ENCODE measurements at places on chromosomes 5 and 9. TPM values are rescaled to one million over a fixed set of nuclear protein-coding genes. Genes with fewer than 3 reads are reported as not detected.

DNA sequence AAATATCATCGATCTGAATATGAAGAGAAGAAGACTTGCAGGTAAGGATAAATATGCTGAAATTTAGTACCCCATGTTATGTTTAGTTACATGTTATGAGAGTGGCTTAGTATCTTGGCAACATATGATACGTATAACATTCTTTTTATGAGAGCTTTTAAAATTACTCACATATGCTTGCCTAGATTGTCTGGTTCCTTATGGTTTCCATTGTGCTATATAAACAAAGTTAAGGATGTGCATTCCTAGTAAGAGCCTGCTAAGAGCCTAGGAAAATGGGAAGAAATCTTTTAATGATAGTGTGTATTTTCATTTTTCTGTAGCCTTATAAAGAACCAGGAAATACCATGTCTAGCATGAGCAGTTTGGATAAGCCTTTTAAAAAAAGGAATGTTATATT is 112.0 kb upstream of the KCNN2 start:
- H3K4me3 ChIP-seq, result no peak overlapping the region
- no peaks in the 10 kb centered on the region for H3K36me3 ChIP-seq
- no peaks in the 10 kb centered on the region for H3K4me1 ChIP-seq
- no peaks in the 10 kb centered on the region for H3K27me3 ChIP-seq
- no peak overlapping the region for H3K27ac ChIP-seq

POU4F3 gene
- total RNA-seq, result not detected

- H3K36me3 ChIP-seq, result no peaks in the 10 kb centered on the region
- no peak for DNase-seq
- no peak overlapping the region for H3K4me3 ChIP-seq
- no peaks in the 10 kb centered on the region for H3K4me1 ChIP-seq
Measured at GRCh38 chr5:3619579-3619978, 23.9 kb downstream of the IRX1 start.

GRCh38 chr9:119412399-119412798 is 43.2 kb upstream of the BRINP1 start:
- H3K36me3 ChIP-seq, result no peaks in the 10 kb centered on the region
- no peak overlapping the region for H3K4me3 ChIP-seq
- no peak for DNase-seq
- no peaks in the 10 kb centered on the region for H3K4me1 ChIP-seq
- H3K27ac ChIP-seq, result no peak overlapping the region

DNA sequence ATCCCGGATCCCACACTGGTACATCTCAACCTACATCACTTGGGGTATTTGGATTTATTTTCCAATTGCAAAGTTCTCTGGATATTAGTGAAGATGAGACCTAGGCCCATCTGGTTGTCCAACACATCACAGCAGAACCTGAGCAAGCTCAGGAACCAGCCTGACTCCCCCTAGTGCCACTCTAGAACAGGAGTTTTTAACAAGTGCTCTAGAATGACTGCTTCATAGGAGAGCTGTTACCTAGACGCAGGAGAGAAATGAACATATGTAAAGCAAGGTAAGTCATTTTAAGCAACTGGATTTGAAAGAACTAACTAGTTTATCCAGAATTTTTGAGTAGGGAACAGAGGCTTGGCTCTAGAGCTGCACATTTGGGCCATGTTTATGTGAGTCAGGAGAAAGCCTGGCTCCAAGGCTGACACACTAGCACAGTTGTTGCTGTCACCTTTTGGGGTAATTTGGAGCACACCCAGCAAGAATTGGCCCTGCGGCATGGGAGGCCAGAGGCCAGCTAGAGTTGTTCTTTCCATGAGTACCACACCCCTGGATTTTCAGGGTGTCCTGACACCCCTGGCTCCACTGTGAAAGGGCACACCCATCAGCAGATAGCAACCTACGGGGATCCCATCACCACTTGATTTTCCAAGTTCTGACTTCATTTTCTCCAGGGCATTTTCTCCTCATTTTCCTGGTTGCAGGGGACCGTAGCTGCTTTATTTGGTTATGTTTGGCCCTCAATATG is 110.9 kb upstream of the LPAR1 start:
- no peaks in the 10 kb centered on the region for H3K36me3 ChIP-seq
- DNase-seq, result no peak
- H3K4me1 ChIP-seq, result no peaks in the 10 kb centered on the region

DNA sequence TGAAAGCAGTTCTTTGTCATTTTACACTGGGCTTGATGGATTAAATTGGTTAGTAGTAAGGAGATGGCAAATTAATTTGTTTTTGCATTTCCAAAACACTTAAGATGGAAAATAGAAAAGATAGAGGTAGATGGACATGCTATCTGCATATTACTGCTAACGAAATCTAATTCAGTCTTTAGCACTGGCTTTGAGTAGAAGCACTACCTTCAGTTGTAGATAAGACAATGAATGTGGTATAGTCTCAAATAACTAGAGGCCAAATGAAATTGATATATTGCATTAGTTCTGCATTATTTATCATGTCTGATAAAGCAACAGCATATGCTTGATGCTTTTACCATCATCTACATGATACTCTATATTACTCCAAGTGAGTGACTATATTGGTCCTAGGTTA is 33.4 kb downstream of the KIAA1958 start:
- H3K4me3 ChIP-seq, result no peak overlapping the region
- no peaks in the 10 kb centered on the region for H3K27me3 ChIP-seq
- DNase-seq, result no peak
- H3K4me1 ChIP-seq, result no peaks in the 10 kb centered on the region
- H3K27ac ChIP-seq, result no peak overlapping the region

DNA sequence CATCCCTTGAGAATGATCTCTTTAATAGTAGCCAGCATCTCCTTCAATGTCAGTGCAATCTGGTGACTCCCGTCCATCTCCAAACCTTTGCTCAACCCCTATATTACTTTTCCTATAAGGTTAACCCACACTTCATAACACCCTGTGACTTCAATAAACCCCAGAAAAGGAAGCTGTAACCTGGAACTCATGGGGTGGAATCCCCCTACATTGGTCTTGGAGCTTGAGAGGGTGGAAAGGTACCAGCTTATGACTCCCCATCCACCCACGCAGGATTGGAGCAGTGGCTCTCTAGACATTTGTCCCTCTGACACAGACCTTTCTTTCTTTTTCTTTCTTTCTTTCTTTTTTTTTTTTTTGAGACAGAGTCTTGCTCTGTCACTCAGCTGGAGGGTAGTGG is 54.7 kb upstream of the ZFR start:
- peaks cover 2% of the 10 kb centered on the region for H3K4me1 ChIP-seq
- no peak overlapping the region for H3K27ac ChIP-seq
- H3K27me3 ChIP-seq, result no peaks in the 10 kb centered on the region
- no peak overlapping the region for H3K4me3 ChIP-seq
- H3K36me3 ChIP-seq, result no peaks in the 10 kb centered on the region

SPOCK1 gene
- total RNA-seq, result 81.2 TPM

CFAP77 gene
- total RNA-seq, result not detected

DNA sequence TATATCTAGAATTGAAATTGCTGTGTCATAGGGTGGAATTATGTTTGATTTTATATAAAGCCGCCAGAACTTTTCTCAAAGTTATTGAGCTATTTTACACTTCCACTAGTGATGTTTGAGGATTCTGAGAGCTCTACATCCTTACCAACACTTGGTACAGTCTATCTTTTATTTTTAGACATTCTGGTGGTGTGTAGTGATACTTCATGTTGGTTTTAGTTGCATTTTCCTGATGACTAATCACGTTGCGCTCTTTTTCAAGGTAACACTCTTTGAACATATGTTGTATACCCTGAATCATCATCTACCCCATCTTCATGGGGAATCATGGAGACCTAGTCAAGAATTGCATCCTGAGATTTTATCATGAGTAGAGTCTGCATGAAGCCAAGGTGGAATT is 141.7 kb downstream of the NXNL2 start:
- DNase-seq, result no peak
- H3K27me3 ChIP-seq, result no peaks in the 10 kb centered on the region
- H3K27ac ChIP-seq, result no peak overlapping the region
- no peaks in the 10 kb centered on the region for H3K36me3 ChIP-seq
- no peak overlapping the region for H3K4me3 ChIP-seq
- H3K4me1 ChIP-seq, result no peaks in the 10 kb centered on the region

PPIC gene
- total RNA-seq, result 29.3 TPM

DNA sequence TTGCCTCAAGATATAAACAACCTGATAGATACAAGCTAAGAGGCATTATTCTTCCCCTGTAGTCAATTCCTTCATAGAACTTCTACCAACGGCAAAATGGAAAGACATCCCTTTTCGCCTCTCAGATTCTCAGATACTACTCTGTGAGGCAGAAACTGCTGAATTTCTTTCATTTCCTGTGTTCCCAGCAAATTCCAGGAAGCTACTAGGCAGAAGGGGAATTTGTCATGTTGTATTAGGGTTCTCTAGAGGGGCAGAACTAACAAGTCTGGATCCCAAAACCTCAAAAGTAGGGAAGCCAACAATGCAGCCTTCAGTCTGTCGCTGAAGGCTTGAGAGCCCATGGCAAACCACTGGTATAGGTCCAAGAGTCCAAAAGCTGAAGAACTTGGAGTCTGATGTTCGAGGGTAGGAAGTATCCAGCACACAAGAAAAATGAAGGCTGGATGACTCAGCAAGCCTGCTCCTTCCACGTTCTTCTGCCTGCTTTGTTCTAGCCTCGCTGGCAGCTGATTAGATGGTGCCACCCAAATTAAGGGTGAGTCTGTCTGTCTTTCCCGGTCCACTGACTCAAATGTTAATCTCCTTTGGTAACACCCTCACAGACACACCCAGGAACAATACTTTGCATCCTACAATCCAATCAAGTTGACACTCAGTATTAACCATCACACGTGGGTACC is 15.2 kb downstream of the RNF180 start:
- H3K27ac ChIP-seq, result peak overlapping the region; percentile 68
- no peaks in the 10 kb centered on the region for H3K27me3 ChIP-seq
- H3K4me1 ChIP-seq, result peaks cover 13% of the 10 kb centered on the region
- no peaks in the 10 kb centered on the region for H3K36me3 ChIP-seq
